ENCODE measurements at places on chromosomes 7 and 10. TPM values are rescaled to one million over a fixed set of nuclear protein-coding genes. Genes with fewer than 3 reads are reported as not detected.

ITPRID1 gene
- total RNA-seq: 1.4 TPM

FGFBP3 gene
- 68.2 TPM for total RNA-seq

DNA sequence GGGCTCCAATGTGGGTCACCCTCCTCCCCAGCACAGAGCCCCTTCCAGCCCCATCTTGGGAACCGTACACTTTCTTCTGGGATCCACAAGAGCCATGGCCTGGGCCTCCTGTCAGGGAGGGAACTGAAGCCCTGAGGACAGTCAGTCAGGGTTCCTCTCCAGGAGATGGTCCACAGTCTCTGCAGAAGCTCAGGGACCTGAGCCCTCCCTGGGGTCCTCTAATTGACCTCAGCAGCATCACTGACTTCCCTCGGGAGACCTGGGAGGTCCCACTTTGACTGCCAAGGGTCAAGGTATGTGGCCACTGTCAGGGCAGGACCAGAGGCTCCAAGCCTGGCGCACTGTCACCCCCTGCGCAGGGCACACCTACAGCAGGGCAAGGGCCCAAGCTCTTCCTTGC is 32.3 kb downstream of the NOD1 start:
- no peak for DNase-seq

KNDC1 gene
- total RNA-seq: 26.6 TPM

VGF gene
- total RNA-seq: 5.2 TPM

ADCYAP1R1 gene
- total RNA-seq: 8.7 TPM

RALA gene
- total RNA-seq: 59.3 TPM

SFTPD gene
- 1.1 TPM for total RNA-seq

- DNase-seq: no peak
Measured at GRCh38 chr7:30924624-30925023, 13.0 kb downstream of the AQP1 start.
